ENCODE measurements at places on chromosomes 3 and 15.

GRCh38 chr15:57423599-57424140 is 47.4 kb downstream of the CGNL1 start:
- DNase-seq = no peak

DNA sequence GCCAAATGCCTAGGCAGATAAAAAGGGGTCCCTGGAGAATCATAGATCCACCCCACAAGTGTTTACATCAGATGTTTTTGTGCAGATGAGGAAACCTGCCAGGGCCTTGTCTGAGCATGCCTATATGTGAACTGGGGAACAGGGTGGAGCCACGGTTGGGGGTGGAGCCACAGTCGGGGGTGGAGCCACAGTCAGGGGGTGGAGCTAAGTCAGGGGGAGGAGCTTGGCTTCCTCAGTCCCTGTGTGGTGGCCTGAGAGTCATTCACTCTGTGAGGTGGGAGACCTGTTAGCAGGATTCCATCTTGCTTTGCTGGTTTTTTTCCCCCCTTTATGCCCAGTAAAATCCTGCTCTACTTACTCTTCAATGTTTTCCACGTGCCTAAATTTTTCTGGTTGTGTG is 57.8 kb upstream of the TGFBR2 start:
- DNase-seq = no peak

- no peak for DNase-seq
Observed at GRCh38 chr3:142574665-142575064, 3.9 kb downstream of the ATR start.

DNA sequence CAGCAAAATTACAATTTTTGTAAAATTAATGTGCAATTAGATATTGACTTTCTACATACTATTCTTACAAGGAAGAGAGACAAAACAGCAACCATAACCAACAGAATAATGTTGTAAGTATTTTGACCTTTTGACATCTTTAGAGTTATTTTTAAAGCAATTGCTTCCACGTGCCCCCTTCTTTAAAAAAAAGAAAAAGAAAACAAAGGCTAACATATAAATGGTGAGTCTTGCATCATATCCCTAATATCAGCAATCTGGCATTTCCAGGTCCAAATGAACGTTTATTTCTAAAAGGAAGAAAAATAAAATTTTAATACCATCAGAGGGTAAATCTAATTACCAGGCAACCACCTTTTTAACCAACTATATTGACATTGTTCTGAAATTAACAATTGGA is 19.3 kb upstream of the STRIT1 start:
- no peak for DNase-seq

- DNase-seq = no peak
Observed at GRCh38 chr15:36501063-36501678, 78.3 kb upstream of the CDIN1 start.

GRCh38 chr15:39413558-39413957 is 167.3 kb upstream of the THBS1 start:
- DNase-seq = no peak

GRCh38 chr3:12875857-12876836 is 34.8 kb upstream of the RPL32 start:
- no peak for DNase-seq

DNA sequence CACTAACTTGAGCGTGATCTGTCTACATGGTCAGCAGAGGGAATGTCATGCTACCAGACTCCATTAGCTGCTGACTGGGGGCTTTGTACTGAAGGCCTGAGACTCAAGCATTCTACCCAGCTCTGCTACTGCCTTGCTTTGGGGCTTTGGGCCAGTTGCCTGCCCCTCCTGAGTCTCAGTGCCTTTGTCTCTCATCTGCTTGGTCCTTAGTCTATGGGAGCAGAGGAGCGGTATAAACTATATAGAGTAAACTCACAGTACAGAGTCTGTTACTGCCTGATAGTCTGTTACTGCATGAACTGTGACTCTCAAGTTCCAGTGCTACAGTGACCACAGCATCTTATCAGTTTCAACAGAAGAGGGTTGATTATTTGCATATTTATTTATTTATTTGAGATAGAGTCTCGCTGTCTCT is 38.5 kb upstream of the C15orf39 start:
- no peak for DNase-seq

DNA sequence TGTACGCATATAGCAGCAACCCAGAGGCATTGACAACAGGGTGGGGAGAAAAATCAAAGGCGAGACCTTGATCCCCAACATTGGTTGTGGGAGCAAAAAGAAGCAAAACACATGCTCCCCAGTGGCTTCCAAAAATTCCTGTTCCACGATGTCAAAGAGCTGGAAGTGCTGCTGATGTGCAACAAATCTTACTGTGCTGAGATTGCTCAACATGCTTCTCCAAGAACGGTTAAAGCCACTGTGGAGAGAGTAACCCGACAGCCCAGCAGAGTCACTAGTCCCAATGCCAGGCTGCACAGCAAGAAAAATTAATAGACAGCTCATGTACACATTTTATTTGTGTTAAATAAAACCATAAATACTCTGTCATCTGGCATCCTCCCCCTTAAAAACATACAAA is 179.9 kb upstream of the PFN2 start:
- no peak for DNase-seq

- no peak for DNase-seq
Observed at GRCh38 chr15:70569091-70569713, 194.2 kb downstream of the UACA start.

- DNase-seq = no peak
Observed at GRCh38 chr3:72657666-72658065, 190.6 kb downstream of the SHQ1 start.

DNA sequence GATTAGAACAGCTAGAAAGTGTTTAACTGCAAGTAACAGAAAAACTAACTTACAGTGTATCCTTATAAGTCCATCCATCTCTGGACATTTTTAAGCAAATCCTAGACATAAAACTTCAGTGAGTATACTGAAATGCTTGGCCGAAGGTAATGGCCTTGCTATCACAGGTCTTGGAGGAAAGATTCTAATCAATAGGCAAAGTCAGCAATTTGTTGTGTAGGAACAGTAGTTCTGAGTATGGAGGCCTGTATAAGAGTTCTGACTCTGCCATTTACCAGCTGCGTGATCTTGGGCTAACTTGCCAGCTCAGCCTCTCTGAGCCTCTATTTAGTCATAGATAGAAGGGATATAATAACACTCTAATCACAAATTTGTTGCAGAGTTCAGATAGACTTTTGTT is 328.1 kb downstream of the IL20RB start:
- no peak for DNase-seq

- DNase-seq = no peak
Observed at GRCh38 chr3:126057936-126058335, 26.0 kb downstream of the SLC41A3 start.

GRCh38 chr15:88334436-88334835 is 77.9 kb upstream of the NTRK3 start:
- no peak for DNase-seq

DNA sequence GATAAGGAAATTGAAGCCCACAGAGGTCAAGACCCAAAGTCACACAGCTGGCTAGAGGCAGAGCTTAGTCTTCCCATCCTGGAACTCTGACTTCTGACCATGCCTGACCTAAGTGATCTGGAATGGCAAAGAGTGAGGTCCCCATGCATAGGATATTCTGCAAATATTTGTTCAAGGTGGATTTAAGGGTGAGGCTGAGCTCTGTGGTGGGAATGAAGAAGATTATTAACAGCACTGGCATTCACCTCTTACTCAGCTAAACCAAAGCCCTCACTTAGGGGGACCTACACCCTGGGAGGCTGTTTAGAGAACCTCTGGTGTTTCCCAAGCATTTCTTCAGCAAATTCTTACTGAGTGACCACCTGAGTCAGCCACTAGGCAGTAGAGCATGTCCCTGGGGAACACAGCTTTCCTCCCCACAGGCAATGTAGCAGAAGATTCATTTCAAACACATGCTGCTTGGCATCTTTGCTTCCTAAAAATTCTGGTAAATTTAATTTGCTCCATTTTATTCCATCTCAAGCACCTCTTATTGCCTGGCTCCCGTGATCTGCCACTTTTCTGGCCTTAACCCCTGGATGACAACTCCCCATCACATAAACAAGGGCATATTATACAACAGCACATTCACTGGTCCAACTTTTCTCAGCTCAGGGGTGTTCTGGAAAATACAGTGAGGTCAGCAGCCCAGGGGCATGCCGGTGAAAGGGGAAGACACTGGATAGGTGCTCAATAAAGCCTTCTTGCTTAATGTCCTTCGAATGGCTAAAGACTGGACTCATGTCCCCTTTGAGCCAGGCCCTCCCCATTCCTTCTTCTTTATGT is 176.0 kb downstream of the ABHD5 start:
- DNase-seq = no peak

GRCh38 chr3:183895296-183895695 is 10.6 kb upstream of the PARL start:
- no peak for DNase-seq

- peak; percentile 45 for DNase-seq
Observed at GRCh38 chr3:52444860-52445793, at the start of gene SEMA3G. Gene SEMA3G (minus strand): TSS chr3:52445103. CDS start chr3:52445027, 76 bp downstream.

DNA sequence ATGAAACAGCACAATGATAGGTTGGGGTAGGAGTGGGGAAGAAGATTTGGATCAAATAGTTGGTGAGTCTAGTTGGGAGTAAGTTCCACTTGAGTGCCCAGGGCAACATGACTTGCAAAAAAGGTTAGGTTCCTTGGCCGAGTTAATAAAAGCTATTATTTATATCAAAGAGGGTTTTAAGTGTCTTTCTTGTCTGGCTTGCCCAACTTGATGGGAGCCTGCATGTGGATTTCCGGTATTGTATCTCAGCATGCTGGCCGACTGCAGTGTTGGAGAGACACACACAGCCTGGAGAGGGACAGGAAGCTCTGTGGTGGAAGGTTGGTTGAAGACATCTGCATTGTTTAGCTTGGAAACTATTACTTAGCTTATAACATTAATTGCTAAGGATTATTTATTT is 449.5 kb upstream of the TBL1XR1 start:
- DNase-seq = no peak

DNA sequence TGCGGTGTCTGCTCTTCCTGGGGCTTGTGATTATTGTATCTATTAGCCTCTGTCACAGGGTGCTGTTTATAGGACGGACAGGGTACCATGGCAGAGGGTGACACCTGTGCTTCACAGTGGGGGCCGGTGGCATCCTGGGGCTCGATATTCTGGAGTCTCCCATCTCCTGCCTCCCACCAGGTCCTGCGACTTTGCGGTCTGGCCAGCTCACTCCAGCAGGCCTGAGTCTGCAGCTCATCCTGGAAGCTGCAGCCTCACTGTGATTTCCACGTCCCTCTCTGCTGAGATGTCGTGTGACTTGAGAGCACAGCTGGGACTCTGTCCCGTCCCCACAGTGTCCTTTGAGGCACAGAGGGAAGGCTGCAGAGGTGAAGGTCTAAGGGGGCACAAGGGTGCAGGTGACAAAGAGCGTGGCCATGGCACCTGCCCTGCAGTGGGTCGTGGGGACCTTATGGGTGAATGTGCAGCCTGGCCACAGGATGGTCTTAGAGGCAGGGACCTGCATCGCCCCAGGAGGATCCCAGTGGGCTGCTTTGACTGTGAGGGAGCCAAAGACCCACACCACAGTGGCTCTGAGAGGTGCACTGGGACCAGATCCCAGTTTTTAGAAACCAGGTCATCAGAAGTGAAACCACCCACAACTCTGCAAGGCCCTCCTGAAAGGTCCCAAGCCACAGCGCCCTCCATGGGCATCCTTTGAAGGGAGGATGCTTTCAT is 172.8 kb downstream of the KLF13 start:
- DNase-seq = no peak

GRCh38 chr15:59413577-59413976 is 24.4 kb upstream of the FAM81A start:
- DNase-seq = no peak

- no peak for DNase-seq
Observed at GRCh38 chr15:69693059-69693458, 240.4 kb downstream of the RPLP1 start.

DNA sequence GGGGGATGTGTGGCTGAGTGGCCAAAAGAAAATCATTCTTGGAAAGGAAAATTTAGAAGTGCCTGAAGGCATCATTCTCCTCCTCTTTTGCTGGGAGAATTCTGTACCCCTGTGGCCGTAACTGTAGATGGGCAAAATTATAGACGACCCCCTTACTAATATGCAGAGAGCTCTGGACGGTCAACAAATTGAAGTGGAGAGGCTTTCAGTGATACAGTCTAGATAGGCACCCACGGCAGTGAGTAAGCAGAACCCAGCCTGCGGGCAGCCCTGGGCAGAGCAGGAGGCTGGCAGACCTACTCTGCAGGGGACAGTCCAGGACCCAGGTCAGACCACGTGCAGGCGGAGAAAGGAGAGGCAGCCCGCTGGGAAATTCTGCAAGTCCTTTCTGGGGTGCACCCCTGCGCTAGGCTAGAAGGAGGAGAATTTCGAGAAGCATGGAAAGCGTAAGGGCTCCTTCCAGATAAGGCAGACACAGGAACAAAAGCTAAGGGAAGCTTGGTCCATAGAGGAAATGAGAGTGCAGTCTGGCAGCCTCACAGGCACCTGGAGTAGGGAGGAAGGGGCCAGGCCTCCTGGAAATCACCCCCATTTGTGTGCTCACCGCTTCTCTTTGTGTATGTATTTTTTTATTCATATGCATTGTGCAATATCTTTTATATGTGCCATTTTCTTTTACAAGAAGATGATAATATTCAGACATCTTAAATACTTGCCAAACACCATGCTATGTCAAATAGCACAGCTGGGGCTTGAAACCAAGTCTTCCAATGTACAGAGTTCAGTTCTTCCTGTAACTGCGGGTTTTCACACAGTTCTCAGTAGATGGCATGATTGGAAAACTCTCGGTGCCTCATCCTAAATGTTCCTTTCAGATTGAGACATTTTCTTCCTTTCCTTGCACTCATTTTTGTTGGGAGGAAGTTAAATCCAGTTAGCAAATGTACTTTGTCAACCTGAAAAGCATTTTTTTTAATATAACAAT is 40.2 kb downstream of the LRRK1 start:
- no peak for DNase-seq

- DNase-seq = no peak
Observed at GRCh38 chr3:118543832-118544231, 490.8 kb downstream of the IGSF11 start.

GRCh38 chr3:35663471-35663870 is 24.1 kb downstream of the ARPP21 start:
- DNase-seq = no peak

- no peak for DNase-seq
Observed at GRCh38 chr3:50587373-50587772, 18.1 kb downstream of the HEMK1 start.

DNA sequence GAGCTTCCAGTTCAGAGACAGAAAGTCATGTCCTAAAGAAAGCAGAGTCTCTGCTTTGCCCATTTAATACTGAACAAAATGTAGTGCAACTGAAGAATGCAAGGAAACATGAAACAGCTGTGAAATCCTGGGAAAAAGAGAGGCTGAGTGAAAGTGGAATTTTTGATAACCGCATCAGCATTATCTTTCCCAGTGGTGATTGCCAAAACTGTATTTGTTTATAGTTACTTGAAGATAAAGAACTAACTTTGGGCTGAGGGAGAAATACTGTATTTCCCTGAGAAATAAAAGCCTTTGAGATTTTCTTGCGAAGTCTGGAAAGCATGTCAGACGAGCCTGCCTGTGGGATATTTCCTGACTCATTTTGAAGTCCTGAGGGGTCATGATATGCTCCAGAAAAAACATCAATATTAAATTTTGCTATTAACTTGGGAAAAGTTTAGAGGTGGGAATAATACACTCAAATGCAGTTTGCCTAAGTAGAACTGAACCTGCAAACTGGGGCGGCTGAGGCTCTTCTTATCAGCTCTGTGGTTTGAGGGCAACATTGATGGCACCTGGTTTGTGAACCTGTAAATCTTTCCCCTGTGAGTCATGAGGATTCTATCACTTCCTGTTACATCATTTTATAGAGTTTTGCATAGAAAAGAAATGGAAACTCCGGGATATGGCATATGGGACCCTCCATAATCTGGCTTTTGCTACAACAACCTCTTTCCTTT is 855.3 kb downstream of the MCTP2 start:
- DNase-seq = no peak

All from stimulated activated CD4-positive, alpha-beta T cell treated with anti-CD3 and anti-CD28 coated beads, Interleukin-15, amount 100 ng/mL, for 1 hour (primary cell).